ENCODE measurements at places on chromosomes 1 and 21.

- no peak for DNase-seq
Observed at GRCh38 chr1:172003766-172004530, 162.7 kb downstream of the DNM3 start.

DNA sequence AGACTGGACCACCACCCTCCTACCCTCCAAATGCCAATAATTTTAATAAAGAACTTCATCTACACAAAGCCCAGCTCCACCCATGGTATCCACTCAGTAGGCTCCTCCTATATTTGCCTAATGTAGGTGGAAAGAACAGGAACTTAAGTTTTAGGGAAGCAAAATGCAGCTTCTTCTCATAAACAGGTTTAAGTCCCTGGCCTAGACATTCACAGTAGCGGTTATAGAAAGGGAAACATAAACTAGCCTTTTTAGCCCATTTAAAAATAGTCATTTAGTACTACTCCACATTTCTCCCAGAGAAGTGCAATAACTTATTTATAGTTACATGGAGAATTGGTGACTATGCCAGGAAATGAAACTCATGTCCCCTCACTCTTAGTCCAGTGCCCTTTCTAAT, 56.6 kb upstream of the CPLANE2 start:
- no peak for DNase-seq

GRCh38 chr1:154207262-154207661, 1.1 kb upstream of the CFAP141 start:
- no peak for DNase-seq

GRCh38 chr1:21869620-21870121, 57.6 kb downstream of the LDLRAD2 start:
- DNase-seq, result no peak
